Activated CD4-positive, alpha-beta T cell treated with anti-CD3 and anti-CD28 coated beads for 24 hours (primary cell): ENCODE measurements at places on chromosomes 2 and 18.

GRCh38 chr2:64515086-64515485, 9.0 kb upstream of the AFTPH start:
- no peak for DNase-seq

- no peak for DNase-seq
These were observed 119.0 kb upstream of the MGAT5 start for GRCh38 chr2:134134827-134135226.

DNA sequence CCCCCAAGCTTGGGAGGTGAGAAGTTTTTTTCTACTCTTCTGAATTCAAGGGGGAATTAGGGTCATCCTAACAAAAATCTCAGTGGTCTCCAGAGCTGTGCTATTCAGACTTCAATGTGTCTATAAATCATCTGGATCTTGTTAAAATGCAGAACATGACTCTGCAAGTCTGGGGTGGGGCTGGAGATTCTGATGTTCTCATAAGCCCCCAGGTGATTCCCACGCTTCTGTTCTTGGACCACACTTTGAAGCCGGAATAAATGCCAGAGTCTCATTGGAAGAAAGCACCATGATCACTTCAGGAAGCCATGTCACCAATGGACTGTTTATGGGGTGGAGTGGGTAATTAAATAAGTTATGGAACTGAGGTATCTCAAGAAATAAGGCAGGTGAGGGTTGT, 22.2 kb upstream of the SLC16A14 start:
- no peak for DNase-seq

GRCh38 chr2:198930170-198930569, 527.6 kb downstream of the SATB2 start:
- DNase-seq: no peak

GRCh38 chr2:202541137-202541536, 93.6 kb upstream of the FAM117B start:
- no peak for DNase-seq

GRCh38 chr2:241852116-241852980, 6.3 kb downstream of the PDCD1 start:
- DNase-seq: no peak

GRCh38 chr18:55783921-55784320, 195.9 kb upstream of the TCF4 start:
- no peak for DNase-seq

GRCh38 chr18:63376538-63376937, 9.5 kb upstream of the KDSR start:
- DNase-seq: no peak

- no peak for DNase-seq
These were observed 839.4 kb upstream of the VRK2 start for GRCh38 chr2:57207191-57207590.

GRCh38 chr18:62919109-62919838, 203.9 kb downstream of the PHLPP1 start:
- DNase-seq: no peak

GRCh38 chr2:197915548-197916265, 111.3 kb downstream of the PLCL1 start:
- no peak for DNase-seq

DNA sequence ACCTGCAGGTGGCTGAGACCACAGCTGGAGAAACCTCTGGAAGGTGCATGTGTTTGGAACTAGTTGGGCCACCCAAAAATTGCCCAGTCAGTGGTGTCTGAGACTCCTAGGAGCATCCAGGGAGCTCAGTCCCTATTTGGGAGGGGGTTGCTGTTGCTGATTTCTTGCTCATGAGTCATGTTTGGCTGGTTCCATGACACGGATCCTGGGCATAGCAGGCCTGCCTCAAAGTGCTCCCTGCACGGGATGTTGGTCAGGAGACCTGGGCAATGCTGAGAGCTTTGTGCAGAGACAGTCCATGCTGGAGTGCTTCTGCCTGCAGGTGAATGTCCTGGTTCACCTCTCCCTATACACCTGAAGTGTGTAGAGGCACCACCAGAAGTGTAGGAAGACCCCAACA, 194.2 kb downstream of the GLI2 start:
- DNase-seq: no peak
